ENCODE measurements at places on chromosomes 4 and X.

DNA sequence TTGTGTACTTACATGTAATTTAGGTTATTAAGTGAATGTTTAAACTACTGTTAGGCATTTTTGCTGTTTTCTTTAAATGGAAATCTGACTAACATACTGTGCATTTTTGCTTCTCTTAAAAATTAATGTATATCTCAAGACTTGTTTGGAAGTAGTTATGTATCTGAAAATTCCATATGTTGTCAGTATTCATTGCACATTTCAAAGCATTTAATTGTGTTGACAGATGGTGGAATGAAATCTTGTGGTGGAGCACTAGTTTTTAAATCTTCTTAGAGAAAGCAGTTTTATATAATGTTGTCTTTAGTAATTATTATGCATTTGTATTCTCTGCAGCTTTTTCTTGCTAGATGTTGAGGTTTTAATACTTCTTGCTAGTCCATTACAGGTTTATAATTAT lies 71.5 kb upstream of the MSANTD1 start:
- DNase-seq: no peak

GRCh38 chr4:173332963-173333657 lies 1.0 kb downstream of the HMGB2 start:
- DNase-seq: no peak

DNA sequence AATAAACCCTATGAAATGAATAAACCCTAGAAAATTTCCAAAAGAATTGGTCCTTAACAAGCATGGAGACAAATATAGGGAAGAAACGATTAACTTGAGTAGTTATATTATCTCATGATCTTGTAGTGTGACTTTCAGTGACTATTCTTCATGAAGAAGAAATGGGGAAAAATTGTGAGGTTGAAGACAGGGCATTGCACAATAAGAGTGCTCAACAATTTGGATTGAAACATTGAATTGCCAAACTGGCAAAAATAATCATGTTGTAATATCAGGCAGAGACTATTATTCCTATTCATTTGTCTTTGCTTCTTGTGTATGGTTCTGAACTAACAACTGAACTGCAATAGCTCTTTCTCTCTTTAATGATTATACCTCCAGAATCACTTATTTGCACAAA lies 605.1 kb downstream of the PCDH7 start:
- no peak for DNase-seq

GRCh38 chrX:130725519-130725918 lies 177.5 kb downstream of the ENOX2 start:
- no peak for DNase-seq

DNA sequence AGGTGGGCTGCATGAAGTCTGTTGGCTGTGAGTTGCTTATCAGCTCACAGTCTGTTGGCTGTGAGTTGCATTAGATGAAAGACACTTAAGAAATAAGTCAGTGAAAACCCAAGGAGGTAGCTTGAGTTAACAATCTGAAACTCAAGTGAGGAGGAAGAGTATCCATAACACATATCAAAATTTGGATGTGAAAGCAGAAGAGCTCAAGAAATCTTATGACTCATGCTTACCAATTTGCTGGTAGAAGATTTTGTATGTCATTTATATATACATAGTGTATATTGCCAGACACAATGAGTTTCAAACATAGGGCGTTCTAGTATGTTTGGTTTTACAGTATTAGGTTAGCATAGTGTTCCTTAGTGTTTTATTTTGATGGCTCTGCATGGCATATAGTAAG lies 107.4 kb downstream of the DDIT4L start:
- no peak for DNase-seq

DNA sequence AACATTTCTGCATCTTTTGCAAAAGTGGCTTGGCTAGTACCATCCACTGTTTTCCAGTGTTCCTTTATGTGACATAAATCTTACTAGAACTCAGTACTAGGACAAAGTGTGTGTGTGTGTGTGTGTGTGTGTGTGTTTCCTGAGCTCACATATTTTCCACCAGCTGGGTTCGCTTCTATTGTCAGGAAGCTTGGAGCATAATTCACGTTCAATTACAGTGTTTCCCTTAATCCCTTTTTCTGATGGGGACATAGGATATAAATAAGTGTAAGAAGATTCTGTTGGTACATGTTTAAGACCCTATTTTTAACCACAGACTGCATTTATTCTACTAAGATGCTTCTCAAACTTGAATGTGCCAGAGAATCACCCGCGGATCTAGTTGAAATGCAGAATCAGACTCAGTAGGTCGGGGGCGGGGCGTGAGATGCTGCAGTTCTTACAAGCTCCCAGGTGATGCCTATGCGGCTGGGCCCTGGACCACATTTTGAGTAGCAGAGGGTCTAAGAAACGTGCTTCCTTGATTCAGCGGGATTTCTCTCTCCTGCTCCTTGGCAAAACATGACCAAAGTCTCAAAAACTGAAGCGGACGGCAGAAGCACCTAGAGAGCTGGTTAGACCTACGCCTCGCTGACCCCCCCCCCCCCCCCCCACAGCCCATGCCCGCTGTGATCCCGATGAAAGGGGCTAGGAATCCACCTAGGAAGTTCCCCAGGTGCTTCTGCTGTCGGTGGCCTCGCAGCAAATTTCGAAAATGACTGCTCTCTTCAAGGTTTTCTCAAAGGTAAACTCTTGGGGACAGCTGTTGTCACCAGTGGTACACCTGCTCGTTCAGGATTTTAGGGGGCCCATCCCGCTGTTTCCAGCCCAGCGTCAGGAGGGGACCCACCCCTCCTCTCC lies 797 bp downstream of the CD99L2 start:
- no peak for DNase-seq

- no peak for DNase-seq
Measured at GRCh38 chr4:164904336-164904735, 27.4 kb downstream of the APELA start.

Data from HuH-7.5 (cell line).